ENCODE measurements at places on chromosomes 1 and 21.

- DNase-seq: no peak
Observed at GRCh38 chr1:51575406-51576084, 41.3 kb upstream of the OSBPL9 start.

DNA sequence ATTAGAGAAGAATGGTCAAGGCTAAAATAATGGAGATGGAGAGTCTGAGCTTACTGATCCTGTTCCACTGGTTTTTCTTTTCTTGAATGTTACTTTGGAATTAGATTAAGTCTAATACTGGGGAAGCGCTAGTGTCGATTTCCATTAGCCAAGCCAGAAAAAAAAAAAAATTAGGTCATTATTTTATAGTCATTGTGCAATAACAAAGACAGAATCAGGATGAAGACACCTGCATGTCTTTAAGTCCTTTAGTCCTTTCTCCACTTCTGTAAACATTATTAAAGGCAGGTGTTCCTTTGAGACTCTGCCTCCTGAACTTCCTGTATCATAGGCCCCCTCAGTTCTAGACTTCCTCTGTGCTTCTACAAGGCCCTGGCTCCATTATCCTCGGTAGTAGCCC, 42.8 kb downstream of the MYSM1 start:
- DNase-seq: no peak

DNA sequence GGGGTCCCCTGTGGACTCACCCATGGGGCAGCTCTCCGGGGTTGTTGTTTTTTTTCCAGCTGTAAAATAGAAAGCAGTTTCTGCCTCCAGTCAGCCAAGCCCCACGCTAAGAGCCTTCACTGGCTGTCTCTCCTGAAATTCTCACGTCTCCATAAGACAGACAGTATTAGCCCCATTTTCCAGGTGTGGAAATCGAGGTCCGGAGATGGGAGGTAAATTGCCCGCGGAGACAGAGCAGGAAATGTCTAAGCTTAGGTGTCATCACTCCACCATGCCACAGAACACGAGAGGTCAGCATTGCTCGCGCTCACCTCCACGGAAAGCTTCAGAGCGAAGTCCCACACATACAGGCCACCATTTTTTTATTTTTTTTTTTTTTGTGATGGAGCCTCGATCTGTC, 44.6 kb downstream of the TNFRSF8 start:
- DNase-seq: no peak

GRCh38 chr21:14076143-14076806, 134.5 kb downstream of the LIPI start:
- no peak for DNase-seq

- DNase-seq: no peak
Observed at GRCh38 chr1:167957710-167958109, 20.8 kb upstream of the MPC2 start.

GRCh38 chr1:164801246-164801731, 242.3 kb downstream of the PBX1 start:
- DNase-seq: no peak

DNA sequence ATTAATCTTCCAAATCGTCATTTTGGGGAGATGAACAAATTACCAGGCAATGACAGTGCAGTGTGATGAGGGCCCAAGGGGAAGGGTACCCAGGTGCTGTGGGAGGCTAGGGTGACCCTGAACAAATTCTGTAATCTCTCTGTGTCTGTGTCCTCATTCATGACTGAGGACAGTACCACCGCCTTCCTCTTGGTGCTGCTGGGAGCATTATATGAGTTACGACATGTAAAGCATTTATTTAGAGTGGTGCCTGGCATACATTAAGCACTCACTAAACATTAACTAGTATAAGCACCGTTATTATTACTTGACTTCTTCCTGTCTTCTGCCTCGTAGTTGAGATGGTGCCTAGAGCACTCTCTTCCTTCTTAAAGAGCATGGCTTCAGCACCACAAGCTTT, 468.2 kb upstream of the VAMP3 start:
- DNase-seq: no peak

DNA sequence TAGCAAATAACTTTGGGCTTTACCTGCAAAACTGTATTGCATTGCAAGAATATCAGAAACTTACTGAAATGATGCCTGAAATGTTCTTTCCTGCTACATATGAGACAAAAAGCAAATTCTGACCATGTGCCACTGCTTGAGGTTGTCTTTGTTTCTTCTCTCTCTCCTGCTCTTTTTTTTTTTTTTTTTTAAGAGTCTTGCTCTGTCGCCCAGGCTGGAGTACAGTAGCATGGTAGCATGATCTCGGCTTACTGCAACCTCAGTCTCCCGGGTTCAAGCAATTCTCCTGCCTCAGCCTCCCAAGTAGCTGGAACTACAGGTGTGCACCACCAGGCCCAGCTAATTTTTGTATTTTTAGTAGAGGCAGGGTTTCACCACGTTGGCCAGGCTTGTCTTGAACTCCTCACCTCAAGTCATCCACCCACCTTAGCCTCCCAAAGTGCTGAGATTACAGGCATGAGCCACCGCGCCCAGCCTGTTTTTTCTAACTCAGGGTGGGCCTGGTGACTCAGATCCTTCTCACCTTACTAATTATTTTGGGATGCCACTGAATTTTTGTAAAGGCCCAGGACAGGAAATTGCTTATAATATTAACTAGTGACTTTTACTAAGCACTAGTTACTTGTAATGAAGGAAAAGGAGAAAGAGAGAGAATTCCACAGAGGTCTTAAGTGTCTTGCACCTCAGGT, 35.9 kb downstream of the DNASE2B start:
- DNase-seq: no peak

GRCh38 chr1:29647581-29647980, 411.3 kb downstream of the PTPRU start:
- no peak for DNase-seq

DNA sequence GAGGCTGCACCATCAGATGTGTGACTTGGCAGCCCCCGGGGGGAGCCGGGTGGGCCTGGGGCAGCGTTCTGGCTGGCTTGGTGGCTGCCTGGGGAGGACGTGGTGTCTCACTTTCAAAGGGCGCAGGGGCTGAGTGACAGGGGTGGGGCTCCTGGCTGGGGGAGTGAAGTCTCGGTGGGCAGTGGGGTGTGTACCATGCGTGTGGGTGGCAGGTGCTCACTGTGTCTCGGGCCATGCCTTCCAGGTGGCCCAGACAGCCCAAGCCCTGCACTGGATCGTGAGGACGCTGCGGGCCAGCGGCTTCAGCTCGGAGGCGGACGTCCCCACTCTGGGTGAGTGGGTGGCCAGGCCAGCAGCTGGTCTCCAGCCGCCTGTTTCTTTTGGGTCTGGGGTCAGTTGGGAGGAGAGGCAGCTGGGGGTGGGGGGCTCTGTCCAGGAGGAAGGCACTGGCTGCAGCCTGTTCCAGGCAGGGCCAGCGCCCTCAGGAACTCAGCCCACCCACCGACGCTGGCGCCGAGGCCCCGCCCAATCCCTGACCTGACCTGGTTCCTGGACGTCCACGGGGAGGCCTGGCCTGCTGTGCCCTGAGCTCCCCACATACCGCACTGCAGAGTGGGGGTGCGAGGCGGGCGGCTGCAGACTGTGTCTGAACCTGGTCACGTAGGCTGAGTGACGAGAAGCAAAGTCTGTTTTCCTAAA, 30.6 kb upstream of the LRRC3 start:
- no peak for DNase-seq

- peak; percentile 69 for DNase-seq
Observed at GRCh38 chr1:40032240-40032891, 8.2 kb upstream of the CAP1 start.

- no peak for DNase-seq
Observed at GRCh38 chr1:56437959-56438358, 141.4 kb downstream of the PLPP3 start.

DNA sequence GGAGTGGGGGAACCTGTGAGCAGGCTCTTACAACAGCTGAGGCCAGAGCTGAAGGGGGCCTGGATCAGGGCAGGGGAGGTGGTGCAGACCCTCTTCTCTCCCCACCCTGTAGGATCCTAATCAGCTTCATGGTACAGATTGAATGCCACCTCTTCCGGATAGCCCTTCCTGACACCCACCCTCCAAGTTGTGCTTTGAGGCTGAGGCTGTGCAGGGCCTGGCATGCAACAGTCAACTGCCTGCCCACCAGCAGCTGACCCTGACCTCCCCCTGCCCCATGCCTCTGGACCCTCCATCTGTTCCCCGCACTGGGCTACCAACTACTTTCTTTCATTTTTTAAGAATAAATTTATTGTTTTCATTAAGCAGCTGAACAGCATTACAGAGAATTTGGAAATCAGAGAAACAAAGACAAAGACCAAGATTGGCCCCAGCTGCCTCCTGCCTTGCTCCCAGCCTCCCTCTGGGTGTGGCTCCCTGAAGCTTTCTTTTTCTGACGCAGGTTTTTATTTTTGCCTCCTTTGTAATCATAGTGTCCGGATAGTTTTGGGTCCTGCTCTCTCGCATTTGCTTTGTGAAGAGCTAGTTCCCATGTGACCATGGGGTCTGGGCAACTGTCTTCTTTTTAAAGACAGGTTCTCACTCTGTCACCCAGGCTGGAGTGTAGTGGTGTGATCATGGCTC, 12.8 kb downstream of the ZNF362 start:
- no peak for DNase-seq

GRCh38 chr1:21749109-21749508, 33.8 kb downstream of the USP48 start:
- DNase-seq: no peak

DNA sequence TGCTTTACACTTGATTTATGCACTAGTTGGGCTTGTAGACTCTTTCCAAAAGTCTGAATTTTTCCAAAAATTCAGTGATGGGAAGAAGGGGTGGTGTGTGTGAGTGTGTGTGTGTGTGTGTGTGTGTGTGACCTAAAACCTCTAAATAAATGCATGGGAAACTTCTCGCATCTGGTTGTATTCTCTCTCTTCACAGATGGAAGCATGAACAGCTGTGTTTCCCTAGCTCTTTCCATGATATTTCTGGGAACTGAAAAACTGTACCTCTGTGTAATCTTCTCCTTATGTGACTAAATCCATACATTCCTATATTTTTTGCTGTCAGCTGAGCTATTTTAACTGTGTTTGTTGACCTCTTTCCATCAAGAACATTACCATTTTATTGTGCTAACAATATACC, 26.2 kb upstream of the CYYR1 start:
- DNase-seq: no peak

All from AML-193 (cell line).